ENCODE measurements at places on chromosomes 7 and 10.

- no peak for DNase-seq
Measured at GRCh38 chr10:46225597-46225996, 61.2 kb upstream of the ANTXRL start.

DNA sequence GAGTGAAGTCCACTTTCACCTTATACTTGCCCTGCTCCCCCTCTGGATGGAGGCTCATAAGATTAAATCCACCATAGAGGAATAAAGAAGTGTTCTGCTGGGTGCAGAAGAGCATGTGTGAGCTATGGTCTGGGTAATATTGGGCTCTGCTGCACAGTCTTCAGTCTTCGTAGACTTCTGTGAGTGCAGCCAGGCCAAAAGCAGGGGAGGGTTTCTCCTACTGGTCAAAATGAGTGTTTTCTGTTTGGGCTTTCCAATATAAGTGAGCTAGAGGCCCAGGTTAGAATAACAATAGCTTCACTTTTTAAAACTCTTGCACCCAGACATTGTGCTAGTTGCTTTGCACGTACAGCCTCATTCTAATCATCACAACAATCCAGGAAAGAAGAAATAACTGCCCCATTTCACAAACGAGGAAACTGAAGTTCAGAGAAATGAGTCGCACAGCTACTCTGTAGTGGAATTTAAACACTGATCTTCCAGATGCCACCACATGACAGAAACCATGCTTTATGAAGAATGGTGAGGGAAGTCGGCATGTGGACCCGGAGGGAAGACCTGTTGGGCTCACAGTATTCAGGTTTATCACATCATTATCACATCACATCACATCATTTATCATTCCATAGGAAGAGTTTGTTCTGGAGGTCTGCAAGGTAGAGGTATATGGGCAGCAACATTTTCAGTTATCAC is 23.8 kb upstream of the MSMB start:
- DNase-seq: no peak

DNA sequence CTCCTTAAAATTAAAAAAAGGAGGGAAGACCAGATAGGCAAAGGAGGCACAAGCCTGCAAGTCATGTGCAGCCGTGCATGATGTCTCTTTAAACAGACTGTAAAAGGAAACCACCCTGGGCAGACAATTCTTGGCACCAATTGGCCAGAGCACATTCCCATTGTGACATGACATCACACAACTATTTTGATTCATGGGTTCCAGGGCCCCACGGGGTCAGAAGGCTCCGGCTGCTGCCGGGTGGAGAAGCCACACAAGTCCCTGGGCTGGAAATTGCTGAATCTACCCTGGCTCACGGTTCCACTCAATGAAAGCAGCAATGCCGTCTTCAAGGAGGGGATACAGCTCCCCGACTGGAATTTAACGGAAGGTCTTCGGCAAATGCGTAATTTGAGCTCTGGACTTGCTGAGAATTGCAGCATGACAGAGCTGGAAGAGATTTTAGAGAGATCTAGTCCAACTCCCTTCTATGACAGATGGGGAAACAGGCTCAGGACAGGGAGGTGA is 140.5 kb downstream of the PRKAG2 start:
- DNase-seq: no peak

DNA sequence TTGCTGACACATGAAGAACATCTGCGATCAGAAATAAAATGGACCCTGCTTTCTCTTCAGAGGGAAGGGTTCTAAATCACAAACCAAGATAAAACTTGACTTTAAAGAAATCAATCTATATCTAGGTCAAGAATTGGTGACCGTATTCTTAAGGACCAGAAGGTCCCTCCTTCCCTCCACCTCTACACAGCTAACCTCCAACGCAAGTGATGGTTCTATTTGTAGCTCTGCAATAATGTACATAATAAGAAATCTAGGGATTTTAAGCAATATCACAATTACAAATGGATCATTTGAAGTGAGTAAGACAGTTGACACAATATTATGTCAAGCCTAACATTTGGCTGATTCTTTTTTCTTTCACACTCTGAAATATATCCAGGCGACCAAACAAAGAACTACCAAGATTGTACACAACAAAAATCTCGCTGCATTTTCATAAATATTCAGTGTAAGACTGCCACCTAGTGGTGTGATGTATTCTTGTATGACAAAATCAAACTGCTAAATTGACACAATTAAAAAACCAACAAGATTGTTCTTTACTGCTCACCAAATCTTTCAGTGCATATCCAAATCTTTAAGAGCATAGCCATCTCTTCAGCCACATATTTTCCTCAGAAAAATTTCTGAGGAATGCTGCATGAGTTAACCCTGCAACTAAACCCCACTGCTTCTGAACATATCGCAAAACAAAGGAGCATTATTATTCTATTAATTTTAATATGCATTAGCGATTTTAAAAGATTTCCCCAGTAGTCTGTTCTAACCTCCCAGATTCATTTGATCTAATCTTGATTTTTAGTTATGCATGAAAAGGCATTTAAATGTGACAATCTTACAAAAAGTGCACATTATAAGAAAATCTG is 44.5 kb downstream of the ICA1 start:
- no peak for DNase-seq

GRCh38 chr10:241451-241850 is 106.2 kb downstream of the ZMYND11 start:
- no peak for DNase-seq

DNA sequence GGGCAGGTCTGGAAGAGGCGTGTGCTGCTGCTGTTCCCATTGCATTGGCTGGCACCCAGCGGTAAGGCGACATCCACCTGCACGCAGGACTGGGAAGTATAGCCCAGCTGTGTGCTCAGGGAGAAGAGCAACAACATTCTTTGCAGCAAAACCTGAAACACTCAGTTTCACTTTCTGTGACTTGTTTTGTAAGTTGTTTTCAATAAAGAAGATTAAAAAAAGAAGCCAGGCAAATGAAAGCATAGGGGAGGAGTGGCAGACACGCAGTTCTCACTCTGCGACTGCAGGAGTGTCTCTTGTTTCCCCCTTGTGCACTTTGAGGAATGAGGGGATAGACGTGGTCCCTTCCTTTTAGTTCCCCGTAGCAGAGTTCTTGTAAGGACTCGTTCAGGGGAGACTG is 5.8 kb downstream of the FBH1 start:
- DNase-seq: no peak

DNA sequence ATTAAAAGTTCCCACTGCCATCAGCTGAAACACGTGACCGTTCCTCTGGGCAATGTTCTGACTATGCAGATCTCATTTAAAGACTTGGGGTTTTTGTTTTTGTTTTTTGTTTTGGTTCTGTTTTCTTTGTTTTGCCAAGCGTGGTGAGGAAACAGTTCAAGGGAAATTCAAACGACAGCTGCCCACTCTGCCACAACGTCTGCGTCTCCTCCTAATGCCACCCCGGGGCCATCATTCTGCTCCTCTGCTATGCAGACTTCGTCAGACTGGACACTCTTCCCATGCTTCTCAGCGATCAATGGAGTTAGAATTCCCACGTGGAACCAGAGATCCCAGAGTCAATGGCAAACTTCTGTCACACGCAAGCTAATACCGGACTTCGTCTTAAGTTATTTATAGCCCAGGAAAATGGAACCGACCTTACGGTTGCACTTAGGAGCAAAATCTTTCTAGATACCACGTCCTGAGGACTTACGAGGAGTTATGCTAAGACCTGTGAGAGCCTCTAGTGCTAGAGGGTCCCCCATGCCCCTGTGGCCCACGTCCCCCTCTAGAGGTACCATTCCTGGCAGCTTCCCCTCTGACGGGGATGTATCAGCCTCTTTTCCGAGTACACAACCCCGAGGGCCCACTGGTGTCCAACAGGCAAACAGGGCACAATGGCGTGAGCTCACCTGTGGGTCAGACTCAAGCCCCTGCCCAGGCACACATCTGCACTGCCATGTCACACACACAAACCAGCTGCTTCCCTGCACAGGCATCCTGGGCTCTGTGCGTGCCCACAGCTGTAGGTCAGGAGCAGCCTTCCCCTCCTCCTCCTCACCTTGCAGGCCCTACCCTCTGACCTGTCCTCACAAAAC is 24.4 kb downstream of the EBF3 start:
- DNase-seq: no peak

- DNase-seq: no peak
Measured at GRCh38 chr10:30057894-30058556, 1.4 kb downstream of the JCAD start.

- DNase-seq: no peak
Measured at GRCh38 chr7:42946627-42946950, 14.4 kb downstream of the MRPL32 start.

GRCh38 chr10:128025437-128025836 is 100.8 kb downstream of the MKI67 start:
- DNase-seq: no peak

GRCh38 chr10:71004176-71005075 is 116.1 kb upstream of the PCBD1 start:
- DNase-seq: no peak

GRCh38 chr7:140068033-140068432 is 5.3 kb upstream of the PARP12 start:
- no peak for DNase-seq

DNA sequence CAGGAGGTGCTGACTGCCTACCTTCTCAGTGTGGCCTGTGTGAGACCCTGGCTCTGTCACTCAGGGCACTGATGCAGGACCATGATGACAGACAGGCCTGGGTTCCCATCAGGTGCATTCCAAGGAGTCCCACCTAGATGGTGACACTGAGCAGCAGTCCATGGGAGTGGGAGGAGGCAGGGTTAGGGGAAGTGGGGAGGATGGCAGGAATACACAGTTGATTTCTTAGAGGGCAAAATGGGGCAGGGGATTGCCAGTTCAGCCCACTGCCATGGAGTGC is 155.0 kb downstream of the SH3PXD2A start:
- no peak for DNase-seq

- DNase-seq: no peak
Measured at GRCh38 chr10:126730856-126731609, 60.5 kb upstream of the C10orf90 start.

- DNase-seq: peak; percentile 42
Measured at GRCh38 chr10:110556969-110557601, 10.4 kb upstream of the SMC3 start.

GRCh38 chr7:47482013-47482875 is 99.7 kb downstream of the TNS3 start:
- no peak for DNase-seq

DNA sequence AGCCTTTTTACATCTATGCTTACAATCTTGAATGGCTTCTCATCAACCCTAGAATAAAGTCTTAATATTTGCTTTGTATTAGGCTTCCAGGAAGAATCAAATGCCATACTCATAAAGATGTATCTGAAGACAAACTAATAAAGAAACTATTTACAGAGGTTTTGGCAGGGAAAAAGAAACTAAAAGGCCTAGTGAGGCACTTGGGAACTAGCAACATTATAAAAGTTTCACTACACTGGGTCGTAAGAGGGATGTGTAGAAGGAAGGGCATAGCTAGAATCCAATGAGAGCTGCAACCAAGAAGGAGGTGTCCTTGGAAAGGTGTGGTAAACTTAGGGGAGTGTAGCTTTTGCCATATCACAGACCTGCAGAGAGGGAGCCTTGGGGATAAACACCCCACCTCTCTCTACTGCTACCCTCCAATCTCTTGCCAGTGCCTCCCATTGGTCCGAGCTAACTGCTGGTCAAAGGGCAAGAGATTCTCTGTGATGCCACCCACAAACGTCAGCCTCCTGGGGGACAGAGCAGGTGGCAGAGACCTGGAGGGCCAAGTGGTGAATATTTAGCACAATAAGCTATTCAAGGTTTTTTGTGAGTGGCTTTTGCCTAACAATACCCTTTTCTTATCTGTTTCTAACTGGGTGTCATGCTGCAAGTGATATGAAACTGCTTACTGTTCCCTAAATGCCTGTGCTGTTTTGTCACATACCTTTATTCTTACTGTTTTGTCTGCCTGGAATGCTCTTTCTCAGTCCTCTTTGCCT is 60.7 kb downstream of the CPED1 start:
- DNase-seq: no peak
